ENCODE measurements at places on chromosomes 1 and 21.

- DNase-seq: no peak
Measured at GRCh38 chr1:178126261-178126660, 32.4 kb downstream of the RASAL2 start.

GRCh38 chr1:200179781-200180160, 152.3 kb downstream of the NR5A2 start:
- no peak for DNase-seq

- DNase-seq: no peak
Measured at GRCh38 chr1:193437785-193438184, 251.4 kb upstream of the B3GALT2 start.

GRCh38 chr1:110787328-110788071, 85.4 kb upstream of the CD53 start:
- DNase-seq: no peak

GRCh38 chr21:36881228-36881627, 85.2 kb downstream of the HLCS start:
- no peak for DNase-seq

- DNase-seq: no peak
Measured at GRCh38 chr1:49050041-49050440, 273.4 kb upstream of the BEND5 start.

DNA sequence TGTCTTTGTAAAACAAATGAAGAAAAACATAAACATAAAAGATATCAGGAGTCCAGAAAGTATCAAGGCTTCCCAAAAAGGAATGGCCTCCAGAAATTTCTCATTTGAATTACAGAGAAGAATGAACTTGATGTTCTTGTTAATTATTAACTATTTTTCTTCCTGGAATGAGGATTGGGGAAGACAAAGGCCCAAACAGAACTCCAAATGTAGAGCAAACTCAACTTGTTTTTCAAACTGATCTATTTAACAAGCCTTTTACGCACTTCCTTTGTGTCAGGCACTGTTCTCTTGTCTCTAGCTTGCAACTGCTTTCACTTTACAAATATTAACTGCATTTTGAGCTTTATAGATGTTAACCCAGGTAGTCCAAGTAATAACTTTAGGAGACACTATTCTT, 45.5 kb downstream of the LAMC2 start:
- DNase-seq: no peak

DNA sequence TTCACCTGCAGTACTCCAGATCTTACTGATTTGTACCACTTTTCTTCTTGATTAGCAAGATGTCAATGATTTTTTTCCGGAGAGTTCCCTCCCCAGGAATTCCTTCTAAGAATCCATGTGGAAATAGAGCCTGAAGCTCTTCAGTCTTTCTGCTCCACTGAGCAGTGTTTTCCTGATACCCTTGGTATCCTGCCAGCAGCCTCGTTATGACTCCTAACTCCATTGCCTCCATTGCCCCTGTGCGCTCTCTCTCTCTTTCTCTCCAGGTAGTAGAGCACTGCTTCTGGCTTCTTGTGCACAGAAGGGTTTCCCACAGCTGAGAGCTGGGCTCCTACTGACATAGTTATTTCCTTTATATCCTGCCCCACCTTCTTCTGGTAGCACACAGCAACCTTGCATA, 12.2 kb downstream of the UBE2U start:
- no peak for DNase-seq

GRCh38 chr1:156693848-156694689, 11.3 kb downstream of the CRABP2 start:
- no peak for DNase-seq

GRCh38 chr21:14318578-14318977, 64.4 kb downstream of the HSPA13 start:
- DNase-seq: no peak

- no peak for DNase-seq
Measured at GRCh38 chr1:59150577-59151386, 146.1 kb upstream of the FGGY start.

- DNase-seq: no peak
Measured at GRCh38 chr1:151005729-151006319, 878 bp downstream of the MINDY1 start.

GRCh38 chr1:109762821-109763645, 690 bp downstream of the EPS8L3 start:
- DNase-seq: no peak

DNA sequence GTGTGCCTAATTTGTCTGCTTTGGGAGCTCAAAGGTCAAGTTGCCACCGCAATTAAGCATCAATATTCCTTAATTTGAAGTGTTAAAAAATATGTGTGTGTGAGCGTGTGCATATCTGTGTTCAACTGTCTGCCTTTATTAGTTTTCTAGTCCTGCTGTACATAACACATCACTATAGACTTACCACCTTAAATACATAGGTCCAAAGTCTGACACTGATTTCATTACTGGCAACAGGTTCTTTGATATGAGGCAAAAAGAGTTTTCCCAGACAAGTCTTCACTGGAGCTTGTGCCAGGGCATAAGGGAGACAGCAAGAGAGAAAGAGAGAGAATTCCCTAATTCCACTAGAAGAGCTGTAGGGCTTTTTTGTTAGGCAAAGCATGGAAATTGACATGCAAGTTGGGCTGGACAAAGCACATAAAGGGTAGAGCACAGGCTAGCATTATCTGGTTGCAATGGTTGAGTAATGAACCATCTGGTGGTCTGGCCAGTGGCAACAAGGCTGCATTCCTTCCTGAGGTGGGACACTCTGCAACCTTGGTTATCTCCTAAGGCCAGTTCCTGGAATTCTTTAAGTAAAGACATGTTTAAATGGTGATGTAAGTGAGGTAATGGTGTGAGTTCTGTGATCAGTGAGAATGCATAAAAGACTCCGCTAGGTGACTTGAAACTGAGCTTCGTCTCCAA, 457.2 kb upstream of the ADAMTS5 start:
- DNase-seq: no peak

DNA sequence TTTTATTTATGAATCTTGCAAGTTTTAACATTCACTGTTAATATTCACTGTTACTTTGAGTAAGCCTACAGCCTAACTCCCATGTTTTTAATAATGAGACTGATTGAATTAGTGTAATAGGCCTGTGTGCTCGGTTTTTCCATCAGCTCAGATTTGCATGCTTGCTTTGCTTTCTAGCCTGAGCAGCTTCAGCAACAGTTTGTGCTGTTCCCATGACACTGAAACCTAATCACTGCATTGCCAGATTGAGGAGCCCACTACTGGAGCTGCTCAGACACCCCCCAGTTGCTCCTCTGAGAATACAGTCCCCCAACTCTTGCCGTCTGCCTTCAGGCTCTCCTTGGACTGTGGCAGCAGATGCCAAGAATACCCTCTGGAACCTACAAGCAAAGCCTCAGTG, 695.4 kb downstream of the BRINP3 start:
- no peak for DNase-seq

DNA sequence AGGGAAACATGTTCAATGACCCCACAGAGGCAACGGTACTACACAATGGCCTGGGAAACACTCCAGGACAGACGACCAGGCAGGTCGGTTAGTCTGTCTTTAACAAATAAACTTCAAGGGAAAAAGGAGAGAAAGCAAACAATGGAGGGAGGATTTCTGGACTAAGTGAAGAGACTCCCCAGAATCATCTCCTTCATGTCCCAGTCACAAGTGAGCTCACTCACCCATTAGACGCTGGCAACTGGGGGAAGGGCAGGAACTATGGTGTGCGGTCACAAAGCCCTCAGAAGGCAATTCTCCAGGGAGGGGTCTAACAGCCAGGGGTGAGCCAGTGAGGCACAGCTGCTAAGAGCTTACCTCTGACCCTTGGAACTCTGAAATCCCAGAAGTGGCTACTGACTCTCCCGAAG, 55.7 kb upstream of the NADK start:
- DNase-seq: no peak

DNA sequence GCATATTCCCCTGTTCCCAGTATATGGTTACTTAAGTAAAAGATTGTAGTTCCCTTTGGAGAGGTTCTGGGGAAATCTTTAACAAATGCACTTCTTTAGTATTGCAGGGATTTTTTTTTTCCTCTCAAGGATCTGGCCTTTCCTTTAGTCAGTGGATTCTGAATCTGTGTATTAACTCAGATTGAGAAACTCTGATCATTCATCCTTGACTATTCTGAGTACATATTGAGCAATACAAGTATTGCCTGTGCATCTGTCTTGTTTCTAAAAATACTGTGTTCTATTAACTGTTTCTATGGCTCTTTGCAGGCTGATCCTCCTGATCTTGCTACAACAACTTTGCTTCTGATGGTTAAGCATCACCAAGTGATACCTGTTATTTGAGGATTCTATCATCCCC, 67.8 kb upstream of the FGGY start:
- no peak for DNase-seq

- no peak for DNase-seq
Measured at GRCh38 chr21:46021978-46022544, 40.5 kb downstream of the COL6A1 start.

Measured in stimulated activated CD8-positive, alpha-beta memory T cell treated with anti-CD3 and anti-CD28 coated beads, Interleukin-7, amount 100 ng/mL, for 1 hour (primary cell).